ENCODE measurements at places on chromosomes 3 and 15.

DNA sequence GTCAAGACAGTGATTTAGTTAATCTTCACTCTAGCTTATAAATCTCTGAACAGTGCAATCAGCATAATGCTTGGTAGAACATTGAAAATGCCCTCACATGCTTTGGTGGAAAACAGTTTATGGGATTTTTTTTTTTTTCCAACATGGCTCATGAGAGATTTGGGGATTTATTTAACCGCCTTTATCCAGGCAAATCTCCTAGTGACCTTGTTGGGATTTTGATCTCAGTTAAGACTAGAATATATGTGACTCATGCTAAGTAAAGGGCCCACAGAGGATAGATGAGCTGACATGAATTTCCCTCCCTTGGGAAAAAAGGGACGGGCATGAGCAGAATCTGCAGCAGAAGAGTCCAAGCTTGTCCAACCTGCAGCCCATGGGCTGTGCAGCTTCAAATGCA, 18.7 kb downstream of the LRTM1 start:
- DNase-seq: no peak

DNA sequence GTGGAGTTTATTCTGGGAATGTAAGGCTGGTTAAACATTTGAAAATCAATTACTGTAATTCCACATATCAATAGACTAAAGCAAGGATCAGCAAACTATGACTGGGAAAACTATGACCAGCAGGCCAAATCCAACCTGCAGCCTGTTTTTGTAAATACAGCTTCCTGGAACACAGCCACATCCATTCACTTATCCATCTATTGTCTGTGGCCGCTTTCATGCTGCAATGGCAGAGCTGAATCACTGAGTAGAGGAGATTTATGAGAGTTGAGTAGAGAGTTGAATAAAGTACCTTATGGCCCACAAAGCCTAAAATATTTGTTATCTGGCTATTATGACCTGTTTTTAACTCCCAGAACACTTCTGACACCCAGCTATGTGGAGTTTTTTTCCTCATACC, 12.2 kb downstream of the MYLK start:
- DNase-seq: no peak

DNA sequence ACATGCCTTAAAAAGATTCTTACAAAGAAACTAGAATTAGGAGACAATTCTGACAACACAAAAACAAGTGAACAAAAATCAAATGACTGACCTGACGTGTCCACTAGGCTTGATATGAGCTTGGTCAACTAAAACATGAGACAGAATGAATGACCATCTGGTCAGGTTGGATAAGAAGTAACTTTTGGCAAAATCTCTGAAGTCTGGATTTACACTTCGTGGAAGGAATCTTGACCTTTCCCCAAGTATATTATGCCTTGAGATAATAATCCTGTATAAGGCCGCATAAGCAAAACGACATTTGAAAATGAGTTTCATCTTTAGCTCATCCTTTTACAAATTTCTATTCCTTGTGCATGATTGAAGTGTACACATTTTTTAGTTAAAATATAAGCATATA, 1.1 kb upstream of the TF start:
- no peak for DNase-seq

DNA sequence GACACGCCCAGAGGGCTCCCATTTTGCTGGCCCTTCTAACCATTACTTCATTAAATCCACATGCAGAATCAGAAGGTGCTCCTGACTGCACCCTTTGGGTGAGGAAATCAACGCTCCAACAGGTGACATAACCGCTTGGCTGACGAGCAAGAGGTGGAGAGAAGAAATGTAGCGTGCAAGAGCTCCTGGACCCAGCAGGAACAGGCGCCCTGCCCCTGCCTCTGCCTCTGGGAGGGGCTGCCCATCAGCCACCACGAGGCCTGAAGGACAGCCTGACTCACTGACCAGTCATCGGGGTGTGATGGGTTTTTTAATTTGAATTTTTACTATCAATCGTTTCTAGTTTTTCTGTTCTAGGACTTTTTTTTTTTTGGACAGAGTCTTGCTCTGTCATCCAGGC, 218.2 kb downstream of the ADAMTS17 start:
- DNase-seq: no peak

- no peak for DNase-seq
Observed at GRCh38 chr15:46034755-46035154, 399.9 kb downstream of the SQOR start.

- no peak for DNase-seq
Observed at GRCh38 chr3:44098656-44099415, 142.8 kb upstream of the TOPAZ1 start.

GRCh38 chr3:184341925-184342324, 4.5 kb downstream of the FAM131A start:
- no peak for DNase-seq

DNA sequence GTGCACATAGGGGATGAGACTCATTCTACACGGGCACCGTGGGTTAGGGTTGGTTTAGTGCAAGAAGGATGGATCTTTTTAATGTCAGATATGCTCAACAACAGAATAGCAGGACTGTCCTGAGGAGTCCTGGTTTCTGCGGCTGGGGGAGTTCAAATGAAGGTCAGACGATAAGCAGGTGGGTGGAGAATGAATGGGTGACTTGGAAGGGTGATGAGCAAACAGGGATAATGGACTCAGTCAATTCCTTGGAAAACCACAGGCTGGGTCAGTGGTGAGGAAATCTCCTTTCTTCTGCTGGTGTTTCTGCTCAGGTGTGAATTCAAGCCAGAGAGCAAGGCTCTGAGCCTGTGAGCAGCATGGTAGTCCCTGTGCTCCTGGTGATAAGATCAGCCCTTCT, 59.9 kb downstream of the MESD start:
- no peak for DNase-seq

- no peak for DNase-seq
Observed at GRCh38 chr3:16073203-16073602, 101.3 kb upstream of the GALNT15 start.

- DNase-seq: no peak
Observed at GRCh38 chr3:175346573-175347356, 487.6 kb downstream of the NAALADL2 start.

- DNase-seq: no peak
Observed at GRCh38 chr3:23800731-23801130, 5.0 kb upstream of the UBE2E1 start.

DNA sequence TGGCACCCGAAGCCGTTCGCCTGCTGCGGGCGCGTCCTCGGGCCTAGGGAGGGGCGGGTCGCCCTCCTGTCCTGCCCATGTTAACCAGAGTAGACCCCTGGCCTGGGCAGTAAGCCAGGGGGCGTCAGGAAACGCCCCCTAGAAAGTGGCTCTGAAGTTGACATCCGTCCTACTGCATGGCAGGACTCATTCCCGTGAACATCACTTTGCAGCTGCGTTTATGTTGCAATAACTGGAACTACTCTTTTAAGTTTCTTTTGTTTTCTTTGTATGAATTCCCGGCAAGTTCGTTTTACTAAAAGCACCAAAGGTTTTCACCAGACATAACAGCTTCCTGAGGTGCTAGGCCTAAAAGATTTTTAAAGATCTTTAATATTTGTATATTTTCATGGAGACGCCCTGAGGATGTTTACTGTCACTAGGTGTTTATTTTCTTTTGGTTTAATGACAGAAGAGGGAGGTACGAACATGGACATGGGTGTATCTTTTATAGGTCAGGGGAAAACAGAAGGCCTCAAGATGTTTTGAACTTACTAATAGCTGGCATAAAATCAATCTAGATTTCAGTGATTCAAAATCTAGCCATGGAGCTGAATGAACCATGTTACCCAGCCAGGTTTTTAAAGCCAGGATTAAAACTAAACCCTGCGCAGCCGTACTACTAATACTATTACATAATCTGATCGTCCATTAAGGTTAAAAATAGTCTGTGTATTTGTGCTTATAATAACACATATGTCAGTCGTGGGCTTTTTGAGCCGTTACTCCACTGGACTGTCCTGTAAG, 1.0 kb downstream of the C15orf61 start:
- DNase-seq: no peak

DNA sequence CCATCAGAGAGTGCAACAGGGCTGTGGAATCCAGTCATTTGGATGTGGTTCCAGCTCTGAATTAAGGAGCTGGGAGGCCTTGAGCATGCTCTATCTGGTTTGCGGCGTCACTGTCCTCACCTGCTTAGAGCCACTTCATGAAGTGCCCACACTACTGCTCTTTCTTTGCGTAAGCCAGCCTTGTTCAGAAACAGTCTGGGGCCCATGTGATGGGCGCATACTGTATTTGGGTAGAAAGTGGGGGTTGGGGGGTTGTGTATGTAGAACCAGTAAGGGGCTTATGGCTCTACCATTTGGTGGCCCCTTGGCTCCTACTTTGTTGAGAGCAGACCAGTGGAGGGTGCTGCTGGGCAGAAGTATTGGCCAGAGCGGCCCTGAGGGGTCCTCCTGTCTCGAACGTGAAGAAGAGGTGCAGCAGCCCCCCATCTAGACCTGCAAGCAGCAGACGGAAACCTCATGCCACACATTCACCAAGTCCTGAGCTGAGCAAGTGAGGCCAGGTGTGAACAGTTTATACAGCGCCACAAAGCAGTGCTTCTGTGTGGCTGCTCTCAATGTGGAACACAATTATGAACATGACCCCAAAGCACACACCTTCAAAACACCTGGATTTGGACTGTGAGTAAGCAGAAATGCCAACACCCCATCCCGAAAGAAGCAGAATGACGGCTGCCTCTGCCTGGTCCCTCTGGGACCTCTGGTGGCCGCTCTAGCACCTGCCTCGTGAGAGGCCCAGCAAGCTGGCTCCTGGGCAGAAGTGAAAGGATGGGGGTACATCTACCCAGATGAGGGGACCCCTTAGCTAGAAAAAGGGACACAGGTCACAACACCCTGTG, 26.6 kb downstream of the SRPRB start:
- no peak for DNase-seq

DNA sequence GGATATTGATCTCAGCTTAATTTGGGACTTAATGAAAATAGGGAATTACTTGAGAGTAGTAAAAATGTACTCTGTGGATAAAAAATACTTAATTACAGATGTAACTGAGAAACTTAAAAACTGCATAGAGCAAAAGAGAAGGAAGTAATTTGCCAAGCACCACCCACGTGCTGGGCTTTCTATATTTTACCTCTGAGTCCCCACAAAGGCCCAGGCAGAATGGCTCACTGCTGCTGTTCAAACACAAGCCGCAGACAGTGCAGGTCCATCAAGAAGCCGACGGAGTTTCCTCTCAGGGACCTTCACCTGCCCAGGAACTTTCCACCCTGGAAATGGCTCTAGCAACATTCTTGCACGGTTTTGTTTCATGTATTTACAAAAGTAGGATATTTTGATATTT, 77.2 kb upstream of the TRPM1 start:
- no peak for DNase-seq

DNA sequence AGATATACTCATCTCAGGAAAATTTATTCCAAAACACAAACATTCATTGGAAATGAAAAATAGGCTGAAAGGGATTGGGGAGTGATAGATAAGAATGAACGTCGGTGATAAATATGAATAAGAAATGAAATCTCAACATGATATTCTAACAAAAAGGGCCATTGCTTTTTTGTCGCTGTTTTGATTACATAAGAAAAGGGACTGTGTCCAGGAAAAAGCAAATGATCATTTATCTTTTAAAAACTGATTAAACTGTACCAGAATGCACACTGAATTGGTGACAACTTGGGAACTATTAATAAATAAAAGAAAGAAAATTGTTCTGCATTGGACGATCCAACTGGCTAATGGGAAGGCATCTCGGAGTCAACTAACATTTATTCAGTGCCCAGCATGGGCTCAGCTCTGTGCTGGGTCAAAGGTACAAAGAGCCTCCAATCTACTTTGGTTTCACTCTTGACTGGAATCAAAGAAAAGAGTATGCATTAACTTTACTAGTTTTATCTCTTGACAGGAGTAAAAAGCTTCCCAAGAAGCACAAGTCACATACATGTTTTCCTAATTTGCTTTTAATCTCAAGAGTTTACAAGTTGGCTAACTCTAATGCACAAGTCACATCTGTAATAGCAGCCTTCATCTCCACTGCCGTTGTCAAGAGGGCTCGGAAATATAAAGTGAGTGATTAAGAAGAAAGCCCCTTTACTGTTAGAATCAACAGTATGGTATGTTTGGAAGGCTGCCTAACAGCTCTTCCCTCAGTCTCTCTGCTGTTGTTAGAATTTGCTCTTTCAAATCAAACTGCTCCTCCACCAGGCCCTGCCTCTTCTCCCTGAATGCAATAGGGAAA, 280.0 kb downstream of the IGSF11 start:
- DNase-seq: no peak

DNA sequence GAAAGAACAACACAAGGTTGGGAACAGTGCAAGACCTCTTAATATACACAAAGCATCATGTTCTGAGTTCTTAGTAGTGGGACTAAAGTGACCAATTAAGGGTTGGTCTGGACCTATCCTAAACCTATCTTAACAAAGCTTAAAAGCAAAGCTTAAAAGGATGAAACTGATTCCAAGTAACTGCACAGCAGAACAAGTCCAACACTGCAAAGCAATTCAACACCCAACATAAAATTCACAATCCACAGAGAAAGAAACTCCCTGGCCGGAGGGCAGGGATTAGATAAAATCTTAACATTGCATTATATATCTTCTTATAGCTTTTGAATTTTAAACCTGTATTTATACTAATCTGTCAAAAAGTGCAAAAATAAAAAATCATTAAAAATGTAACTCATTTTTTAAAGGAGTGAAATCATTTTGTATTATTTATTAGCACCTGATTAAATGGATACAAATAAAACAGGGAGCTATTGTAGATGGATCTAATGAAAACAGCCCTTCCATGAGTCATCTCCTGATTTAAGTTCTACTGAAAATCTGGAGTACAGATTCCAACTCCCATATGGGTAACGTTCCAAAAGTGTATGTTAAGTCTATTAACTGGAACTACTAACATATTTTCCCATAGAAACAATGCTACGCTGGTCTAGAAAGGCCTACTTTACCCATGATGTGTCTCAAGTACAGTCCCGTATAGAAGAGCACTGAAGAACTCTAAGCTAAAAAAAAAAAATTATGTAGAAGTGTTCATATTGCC, 34.9 kb downstream of the PIK3R4 start:
- DNase-seq: no peak

- no peak for DNase-seq
Observed at GRCh38 chr15:90638201-90638691, 78.9 kb upstream of the BLM start.

DNA sequence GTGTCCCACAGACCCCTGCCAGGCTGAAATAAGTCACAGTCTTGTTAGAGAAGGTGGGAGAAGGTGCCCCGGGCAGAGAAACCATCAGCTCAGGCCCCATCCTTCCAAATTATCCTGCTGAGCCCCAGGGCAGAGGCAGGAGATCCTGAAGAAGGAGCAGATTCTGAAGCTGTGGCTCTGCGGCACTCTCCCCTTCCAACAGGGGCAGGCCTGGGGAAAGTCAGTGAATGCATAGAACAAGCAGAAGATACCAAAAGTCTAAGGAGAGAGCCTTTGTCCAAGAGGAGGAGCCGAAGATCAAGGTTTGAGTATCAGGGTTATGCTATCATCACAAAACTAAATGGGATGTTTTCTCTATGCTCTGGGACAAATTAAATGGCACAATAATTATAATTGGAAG, 249.3 kb downstream of the XXYLT1 start:
- no peak for DNase-seq

Measured in stimulated activated CD8-positive, alpha-beta memory T cell treated with anti-CD3 and anti-CD28 coated beads, Interleukin-15, amount 100 ng/mL, for 48 hours (primary cell).